ENCODE measurements at places on chromosomes 13 and 19. TPM values are rescaled to one million over a fixed set of nuclear protein-coding genes. Genes with fewer than 3 reads are reported as not detected.

MISP gene
- 0.22 TPM for total RNA-seq

MAP1S gene
- 11.1 TPM for total RNA-seq

SIGLEC9 gene
- not detected for total RNA-seq

MVB12A gene
- total RNA-seq: 24.5 TPM

PHLDB3 gene
- 7.1 TPM for total RNA-seq

INSL3 gene
- total RNA-seq: not detected
